ENCODE measurements at places on chromosomes 4 and X. TPM values are rescaled to one million over a fixed set of nuclear protein-coding genes. Genes with fewer than 3 reads are reported as not detected.
A peak's percentile ranks its signal among the peaks of the same experiment; 100 is the strongest.

The MSANTD1 gene
- 0.24 TPM for total RNA-seq

The JADE3 gene
- 0.85 TPM for total RNA-seq

The PRDM5 gene
- total RNA-seq, result 1.3 TPM

The SPRY1 gene
- 91.1 TPM for total RNA-seq

DNA sequence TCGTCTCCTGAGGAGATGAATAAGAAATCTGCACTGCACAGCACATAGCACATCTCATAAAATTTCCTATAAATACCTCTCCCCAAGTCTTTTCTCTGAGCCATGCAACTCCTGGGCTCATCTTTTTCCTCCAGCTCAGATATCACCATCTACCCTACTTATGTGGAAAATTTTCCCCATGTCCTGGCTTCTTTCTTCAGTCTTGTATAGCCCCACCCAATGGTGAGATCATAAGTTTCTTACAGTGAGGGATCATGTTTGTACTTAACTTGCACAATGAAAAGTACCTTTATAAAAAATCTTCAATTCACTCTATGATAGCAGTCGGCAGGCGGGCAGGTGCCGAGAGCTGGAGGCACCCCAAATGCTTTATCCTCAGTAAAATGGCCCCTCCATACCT, 198.6 kb upstream of the S100G start:
- no peaks in the 10 kb centered on the region for H3K36me3 ChIP-seq
- no peak overlapping the region for H3K27ac ChIP-seq
- no peaks in the 10 kb centered on the region for H3K27me3 ChIP-seq
- no peak overlapping the region for H3K4me3 ChIP-seq
- peaks cover 7% of the 10 kb centered on the region for H3K4me1 ChIP-seq
- no peak for DNase-seq

DNA sequence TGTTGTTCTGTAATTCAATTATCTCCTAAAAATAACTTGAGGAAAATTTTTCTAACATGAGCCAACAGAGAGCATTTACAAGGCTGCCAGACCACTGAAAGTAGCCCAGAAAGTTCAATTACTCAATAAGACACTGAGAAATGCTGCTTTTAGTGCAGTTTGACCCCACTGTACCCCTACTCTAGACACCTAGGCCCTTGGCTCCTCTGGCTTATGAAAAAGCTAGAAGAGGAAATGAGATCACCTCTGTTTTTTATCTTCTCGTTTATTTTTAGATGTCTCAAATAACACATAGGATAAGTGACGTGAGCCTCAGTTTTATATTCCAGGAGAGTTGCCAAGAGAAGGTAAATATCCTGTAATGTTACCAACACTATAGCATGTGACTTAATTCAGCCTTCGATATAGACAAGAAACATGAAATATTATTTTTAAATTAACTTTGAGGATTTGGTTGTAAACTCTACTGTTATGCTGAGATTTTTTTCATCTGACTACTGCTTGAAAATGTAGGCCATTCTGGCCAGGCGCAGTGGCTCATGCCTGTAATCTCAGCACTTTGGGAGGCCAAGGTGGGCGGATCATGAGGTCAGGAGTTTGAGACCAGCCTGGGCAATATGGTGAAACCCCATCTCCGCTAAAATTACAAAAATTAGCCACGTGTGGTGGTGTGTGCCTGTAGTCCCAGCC, 24.4 kb downstream of the TNIP3 start:
- H3K27ac ChIP-seq, result peak overlapping the region; percentile 86
- no peaks in the 10 kb centered on the region for H3K27me3 ChIP-seq
- peak overlapping the region; percentile 7 for H3K4me3 ChIP-seq
- H3K4me1 ChIP-seq, result peaks cover 77% of the 10 kb centered on the region
- DNase-seq, result no peak

DNA sequence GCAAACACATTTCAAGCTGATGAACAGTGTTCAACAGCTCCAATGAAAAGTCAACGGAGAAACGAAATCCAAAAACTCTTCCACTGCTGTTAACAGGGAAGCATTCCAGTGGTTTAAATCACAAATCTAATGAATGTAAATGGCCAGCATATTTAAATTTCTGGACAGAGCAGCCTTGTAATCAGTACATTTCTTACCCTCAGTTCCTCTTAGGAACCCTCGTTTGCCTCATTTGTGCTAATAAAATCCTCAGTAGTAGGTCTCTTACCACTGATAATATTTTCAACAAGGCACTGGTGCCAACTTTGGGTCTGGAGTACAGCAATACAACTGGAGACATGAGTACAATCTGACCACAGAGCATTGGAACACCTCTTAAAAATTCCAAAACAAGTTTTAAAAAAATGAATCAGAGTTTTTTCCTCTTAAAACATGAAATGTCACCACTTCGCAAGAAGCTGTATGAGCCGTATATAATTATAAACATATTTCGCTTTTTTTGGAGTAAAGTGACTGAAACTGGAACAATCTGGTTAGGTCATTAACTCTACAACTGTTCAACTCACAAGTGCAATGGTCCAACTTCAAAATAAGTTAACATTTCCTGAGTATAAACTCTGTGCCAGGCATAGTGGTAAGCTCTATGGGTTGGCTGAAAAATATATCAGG, 211.2 kb downstream of the CPEB2 start:
- H3K4me1 ChIP-seq, result no peaks in the 10 kb centered on the region
- H3K27me3 ChIP-seq, result peaks cover 17% of the 10 kb centered on the region
- no peak overlapping the region for H3K4me3 ChIP-seq
- no peak overlapping the region for H3K27ac ChIP-seq
- H3K36me3 ChIP-seq, result no peaks in the 10 kb centered on the region

DNA sequence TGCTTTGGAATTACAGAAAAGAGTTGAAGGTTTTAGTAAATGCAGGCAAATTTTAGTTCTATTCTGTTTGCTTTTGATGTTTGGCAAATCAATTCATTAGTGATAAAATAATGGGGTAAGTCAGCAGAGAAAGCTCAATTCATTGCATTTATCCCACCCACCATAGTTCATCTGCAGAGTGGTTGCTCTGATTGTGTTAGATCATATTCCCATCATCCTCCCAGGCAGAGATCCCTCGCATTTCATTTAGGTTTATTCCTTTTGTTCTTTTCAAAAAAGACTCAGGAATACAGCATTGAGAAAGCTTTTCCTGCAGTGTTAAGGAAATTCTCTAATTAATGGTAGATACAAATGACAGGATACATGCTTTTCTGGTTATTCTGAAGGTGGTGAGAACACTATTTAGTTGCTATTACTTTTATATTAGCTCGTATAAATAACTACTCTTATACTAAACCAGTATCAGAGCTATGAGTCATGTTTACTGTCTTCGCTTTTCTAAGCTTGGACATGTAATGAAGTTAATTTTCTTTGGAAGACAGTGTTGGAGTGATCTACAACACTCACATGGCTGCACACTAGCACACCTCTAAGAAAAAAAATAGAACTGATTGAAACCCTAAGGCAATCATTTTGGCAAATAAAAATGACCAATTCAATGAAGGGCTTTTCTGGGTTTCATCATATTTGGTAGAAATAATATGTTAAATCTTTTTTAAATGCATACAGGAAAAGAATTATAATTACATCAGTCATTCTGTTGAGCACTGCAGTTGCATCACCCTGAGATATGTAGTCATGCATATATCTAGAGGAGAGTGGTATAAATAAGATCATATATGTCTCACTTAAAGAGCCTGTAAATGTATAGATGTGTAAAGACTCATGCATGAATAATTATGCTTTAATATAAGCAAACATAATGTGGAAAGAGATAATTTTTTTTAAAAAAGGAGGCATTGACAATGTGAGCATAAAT, 351.6 kb downstream of the PCDH7 start:
- DNase-seq, result no peak
- no peak overlapping the region for H3K27ac ChIP-seq
- H3K27me3 ChIP-seq, result no peaks in the 10 kb centered on the region
- no peak overlapping the region for H3K4me3 ChIP-seq

DNA sequence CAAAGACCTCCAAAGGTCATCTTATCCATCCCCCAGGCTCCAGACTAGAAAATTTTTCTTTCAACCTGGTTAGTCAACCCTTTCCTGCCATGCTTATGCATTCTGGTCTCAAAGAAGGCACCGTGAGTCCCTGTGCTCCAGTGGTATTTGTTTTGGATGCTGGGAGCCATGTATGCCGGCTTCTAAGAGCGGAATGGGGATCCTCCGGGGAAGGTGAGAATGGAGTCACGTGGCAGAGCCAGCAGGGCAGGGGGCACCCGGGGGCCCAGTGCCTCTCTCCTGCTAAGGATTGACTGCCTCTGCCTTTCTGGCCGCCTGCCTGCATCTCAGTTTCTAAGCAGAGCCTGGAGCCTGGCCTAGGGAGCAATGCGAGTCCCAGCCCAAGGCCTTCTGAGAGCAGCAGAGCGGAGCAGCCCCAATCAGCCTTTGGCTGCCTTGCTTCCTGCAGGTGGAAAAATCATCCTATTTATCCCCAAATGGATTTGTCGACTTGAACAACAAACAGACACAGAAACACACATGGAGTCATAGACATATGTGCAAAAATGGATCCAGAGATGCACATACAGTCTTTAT, 141.0 kb downstream of the PJA1 start:
- no peaks in the 10 kb centered on the region for H3K27me3 ChIP-seq
- no peak overlapping the region for H3K27ac ChIP-seq
- peaks cover 2% of the 10 kb centered on the region for H3K4me1 ChIP-seq
- no peak overlapping the region for H3K4me3 ChIP-seq
- no peak for DNase-seq

- H3K27ac ChIP-seq, result no peak overlapping the region
- H3K36me3 ChIP-seq, result peaks cover 9% of the 10 kb centered on the region
- no peak overlapping the region for H3K4me3 ChIP-seq
- peaks cover 5% of the 10 kb centered on the region for H3K4me1 ChIP-seq
Measured at GRCh38 chrX:119828446-119828845, 24.3 kb downstream of the UPF3B start.

The FHDC1 gene
- 0.08 TPM for total RNA-seq

DNA sequence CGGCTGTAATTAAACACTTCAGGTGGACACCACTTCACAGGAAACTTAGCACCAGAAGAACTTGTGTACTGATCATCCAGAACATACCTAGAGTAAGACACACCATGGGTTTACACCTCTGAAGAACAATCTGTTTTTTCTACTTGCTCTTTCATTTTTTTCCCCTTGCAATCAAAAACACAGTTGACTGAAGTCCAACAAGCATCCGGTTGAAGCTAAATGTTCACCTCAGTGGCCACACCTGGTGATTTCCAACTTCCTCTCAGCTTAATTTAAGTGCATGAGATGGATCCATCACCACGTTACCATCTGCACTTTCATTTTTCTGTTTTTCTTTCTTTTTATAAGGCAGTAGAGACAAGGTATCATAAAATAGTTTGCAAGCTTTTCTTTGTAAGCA, 4.9 kb upstream of the TXK start:
- H3K27me3 ChIP-seq, result no peaks in the 10 kb centered on the region
- H3K4me1 ChIP-seq, result peaks cover 65% of the 10 kb centered on the region
- H3K36me3 ChIP-seq, result peaks cover 29% of the 10 kb centered on the region
- DNase-seq, result no peak

The USP11 gene
- 45.3 TPM for total RNA-seq

GRCh38 chrX:10884246-10884645, 226.9 kb upstream of the HCCS start:
- DNase-seq, result no peak
- no peak overlapping the region for H3K27ac ChIP-seq
- no peaks in the 10 kb centered on the region for H3K27me3 ChIP-seq
- H3K4me3 ChIP-seq, result no peak overlapping the region

- peaks cover 15% of the 10 kb centered on the region for H3K4me1 ChIP-seq
- H3K4me3 ChIP-seq, result no peak overlapping the region
- peaks cover 20% of the 10 kb centered on the region for H3K36me3 ChIP-seq
- no peak for DNase-seq
- no peak overlapping the region for H3K27ac ChIP-seq
Measured at GRCh38 chrX:65536291-65536690, 1.7 kb upstream of the LAS1L start.

- H3K27ac ChIP-seq, result no peak overlapping the region
- H3K4me1 ChIP-seq, result no peaks in the 10 kb centered on the region
- H3K4me3 ChIP-seq, result no peak overlapping the region
- DNase-seq, result no peak
- H3K27me3 ChIP-seq, result no peaks in the 10 kb centered on the region
- no peaks in the 10 kb centered on the region for H3K36me3 ChIP-seq
Measured at GRCh38 chr4:104727643-104728042, 232.9 kb upstream of the CXXC4 start.

GRCh38 chr4:2249526-2250356, 7.8 kb upstream of the HAUS3 start:
- DNase-seq, result no peak
- no peak overlapping the region for H3K4me3 ChIP-seq
- no peaks in the 10 kb centered on the region for H3K36me3 ChIP-seq
- H3K27ac ChIP-seq, result no peak overlapping the region
- H3K4me1 ChIP-seq, result peaks cover 10% of the 10 kb centered on the region
- no peaks in the 10 kb centered on the region for H3K27me3 ChIP-seq

The CPXCR1 gene
- total RNA-seq, result not detected

DNA sequence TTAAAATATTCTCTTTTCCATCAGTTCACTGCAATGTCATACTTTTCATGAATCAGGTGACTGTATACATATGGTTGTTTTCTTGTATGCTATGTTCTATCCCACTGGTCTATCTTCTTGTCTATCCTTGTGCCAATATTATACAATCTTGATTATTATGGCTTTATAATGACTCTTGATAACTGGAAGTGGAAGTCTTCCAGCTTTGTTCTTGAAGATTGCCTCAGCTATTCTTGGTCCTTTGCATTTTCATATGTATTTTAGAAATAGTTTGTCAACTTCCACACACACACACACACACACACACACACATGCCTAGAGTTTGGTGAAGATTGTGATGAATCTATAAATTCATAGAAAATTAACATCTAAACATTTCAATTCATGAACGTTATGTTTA, 67.9 kb downstream of the SHROOM3 start:
- no peaks in the 10 kb centered on the region for H3K4me1 ChIP-seq
- no peak for DNase-seq
- H3K27me3 ChIP-seq, result peaks cover 7% of the 10 kb centered on the region
- no peak overlapping the region for H3K4me3 ChIP-seq
- H3K27ac ChIP-seq, result no peak overlapping the region
- no peaks in the 10 kb centered on the region for H3K36me3 ChIP-seq

- no peaks in the 10 kb centered on the region for H3K36me3 ChIP-seq
- no peak overlapping the region for H3K27ac ChIP-seq
- DNase-seq, result no peak
- H3K4me1 ChIP-seq, result no peaks in the 10 kb centered on the region
- H3K27me3 ChIP-seq, result no peaks in the 10 kb centered on the region
Measured at GRCh38 chr4:43357252-43357974, 464.9 kb downstream of the GRXCR1 start.

- H3K4me3 ChIP-seq, result no peak overlapping the region
- no peak for DNase-seq
- H3K36me3 ChIP-seq, result no peaks in the 10 kb centered on the region
- peaks cover 21% of the 10 kb centered on the region for H3K4me1 ChIP-seq
- peaks cover 22% of the 10 kb centered on the region for H3K27me3 ChIP-seq
Measured at GRCh38 chrX:70437011-70437410, 7.6 kb upstream of the DLG3 start.

DNA sequence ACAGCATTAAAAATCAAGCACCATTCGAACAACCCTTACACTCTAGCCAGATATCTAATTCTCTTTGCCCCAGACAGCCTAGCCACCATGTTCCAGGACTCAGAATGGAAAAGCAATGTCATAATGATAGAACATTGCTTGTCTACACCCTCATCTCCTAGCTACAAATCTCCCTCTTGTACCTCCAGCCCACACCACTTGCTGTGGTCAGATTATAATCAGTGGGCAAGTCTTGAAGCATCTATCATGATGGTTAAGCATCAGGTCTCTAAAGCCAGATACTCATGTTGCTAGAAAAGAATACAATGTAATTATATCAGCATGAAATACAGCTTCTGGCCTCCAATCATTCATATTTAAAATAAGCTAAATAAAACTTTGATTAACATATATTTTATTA, 268.3 kb downstream of the NPFFR2 start:
- no peak for DNase-seq
- H3K4me3 ChIP-seq, result no peak overlapping the region
- no peak overlapping the region for H3K27ac ChIP-seq
- peaks cover 2% of the 10 kb centered on the region for H3K4me1 ChIP-seq
- no peaks in the 10 kb centered on the region for H3K36me3 ChIP-seq

The GIMD1 gene
- total RNA-seq, result not detected

All from activated naive CD8-positive, alpha-beta T cell treated with anti-CD3 and anti-CD28 coated beads for 36 hours (primary cell).